Stimulated activated CD4-positive, alpha-beta T cell treated with anti-CD3 and anti-CD28 coated beads, Interleukin-1b, Interleukin-23, amount 100 ng/mL, for 1 hour (primary cell): ENCODE measurements at places on chromosomes 7 and 10.

GRCh38 chr7:52547308-52547910 is 488.0 kb upstream of the POM121L12 start:
- DNase-seq: no peak

GRCh38 chr10:130481936-130482335 is 345.7 kb downstream of the GLRX3 start:
- no peak for DNase-seq

DNA sequence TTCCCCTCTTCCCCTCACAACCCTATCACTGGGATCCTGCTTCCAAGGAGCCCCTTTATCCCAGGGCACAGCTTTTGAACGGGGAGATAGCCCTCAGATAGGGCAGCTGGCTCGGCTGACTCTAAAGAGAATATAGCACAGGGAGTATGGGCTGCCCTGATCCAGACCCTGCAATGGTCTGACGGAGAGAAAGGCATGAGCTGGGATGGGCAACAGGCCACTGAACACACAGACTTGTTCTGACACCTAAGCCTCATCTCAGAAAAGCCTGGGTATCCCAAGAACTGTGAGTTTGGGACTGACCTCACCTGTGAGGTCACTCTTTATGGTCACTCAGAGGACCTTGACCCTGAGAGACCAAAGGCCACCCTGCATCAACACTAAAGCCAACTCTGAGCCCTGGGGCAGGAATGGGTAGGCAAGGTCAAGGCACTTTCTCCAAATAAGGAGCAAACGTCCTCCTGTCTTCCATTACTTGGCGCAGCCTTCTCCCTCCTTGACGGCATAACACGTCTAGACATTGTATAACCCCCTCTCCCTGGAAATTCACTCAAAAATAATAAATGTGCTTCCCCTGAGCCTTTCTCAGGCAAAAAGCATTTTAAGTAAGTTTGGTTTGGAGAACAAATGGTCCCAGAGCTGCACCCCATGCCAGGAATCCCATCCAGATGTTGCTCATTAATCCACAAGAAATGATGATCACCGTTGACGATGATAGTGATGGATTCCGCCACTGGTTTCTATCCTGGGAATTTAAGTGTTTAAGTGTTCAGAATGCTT is 8.2 kb upstream of the LRRC18 start:
- DNase-seq: no peak

DNA sequence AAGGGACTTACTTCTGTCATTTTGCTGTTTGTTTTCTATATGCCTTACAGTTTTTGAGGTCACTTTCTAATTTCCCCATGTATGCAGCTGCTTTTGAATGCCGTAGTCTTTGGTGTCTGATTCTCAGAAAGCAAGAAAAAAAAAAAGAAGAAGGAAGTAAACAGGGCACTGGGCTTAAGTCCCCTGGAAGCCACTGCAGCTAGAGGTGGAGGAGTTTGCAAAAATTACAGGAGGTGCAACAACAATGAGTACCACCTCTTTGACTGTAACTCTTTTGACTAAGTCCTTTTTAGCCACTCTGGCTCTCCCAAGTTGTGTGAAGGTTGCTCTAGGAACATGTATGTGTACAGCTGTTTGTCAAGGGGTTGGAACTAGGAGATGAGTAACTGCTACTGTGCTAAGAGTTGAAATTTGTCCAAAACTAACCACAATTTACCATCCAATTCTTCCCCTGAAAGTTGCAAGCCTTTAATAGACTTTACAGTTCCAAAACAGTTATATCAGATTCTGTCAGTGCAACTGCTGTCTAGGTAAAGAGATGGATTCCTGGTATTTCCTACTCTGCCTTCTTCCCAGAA is 588.0 kb upstream of the LRRN3 start:
- DNase-seq: no peak

GRCh38 chr10:15027741-15028140 is 16.0 kb upstream of the OLAH start:
- DNase-seq: no peak

DNA sequence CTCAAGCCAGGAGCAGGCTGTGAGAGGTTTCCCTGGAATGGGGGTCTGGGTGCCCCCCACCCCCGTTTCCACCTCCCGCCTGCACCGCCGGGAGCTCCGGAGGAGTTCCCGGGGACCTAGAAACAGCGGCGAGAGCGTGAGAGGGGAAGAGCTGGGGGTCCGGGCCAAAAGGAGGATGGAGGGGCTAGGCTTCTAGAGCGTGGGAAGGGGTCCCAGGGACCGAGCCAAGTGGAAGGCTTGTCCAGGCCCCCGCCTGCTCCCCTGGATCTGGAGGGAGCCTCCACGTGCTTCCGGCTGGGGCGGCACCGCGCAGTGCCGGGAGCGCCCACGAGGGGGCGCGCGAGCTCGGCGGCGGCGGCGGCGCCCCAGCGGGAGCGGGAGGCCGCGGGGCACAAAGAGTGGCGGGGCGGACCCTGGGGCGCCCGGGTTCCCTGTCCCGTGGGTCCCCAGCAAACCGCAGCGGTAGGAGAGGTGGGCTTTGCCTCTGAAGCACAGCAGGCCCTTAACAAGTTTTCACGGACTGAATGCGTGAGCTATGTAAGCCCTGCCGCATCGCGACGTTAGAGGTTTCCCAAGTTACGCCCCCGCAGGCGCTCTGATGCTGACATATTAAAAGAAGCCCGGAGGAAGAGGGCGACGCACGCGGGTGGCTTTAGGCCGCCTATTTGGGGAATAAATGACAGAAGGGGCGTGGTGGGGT is 104.4 kb upstream of the LRRC4 start:
- peak; percentile 9 for DNase-seq

DNA sequence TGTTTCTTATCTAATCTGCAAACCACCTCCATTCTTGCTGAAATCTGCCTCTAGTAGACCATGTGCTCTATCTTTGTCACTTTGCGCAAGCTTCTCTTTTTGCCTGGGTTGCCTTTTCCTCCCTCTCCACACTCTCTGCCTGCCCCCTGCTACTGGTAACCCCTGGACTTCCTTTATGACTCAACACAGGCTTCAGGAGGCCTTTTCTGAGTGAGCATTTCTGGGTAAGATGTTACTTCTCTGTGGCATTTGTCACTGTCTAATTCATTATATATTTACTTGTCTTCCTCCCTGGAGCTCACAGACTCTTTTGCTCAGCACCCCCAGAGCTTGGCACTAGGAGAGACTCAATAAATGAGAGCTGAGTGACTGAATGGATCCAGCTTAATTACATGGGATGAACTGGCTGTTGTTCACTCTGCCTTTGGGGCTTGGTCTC is 8.4 kb downstream of the GOLGA7B start:
- no peak for DNase-seq

- DNase-seq: no peak
These were observed 97.0 kb upstream of the FAM20C start for GRCh38 chr7:95180-95862.

DNA sequence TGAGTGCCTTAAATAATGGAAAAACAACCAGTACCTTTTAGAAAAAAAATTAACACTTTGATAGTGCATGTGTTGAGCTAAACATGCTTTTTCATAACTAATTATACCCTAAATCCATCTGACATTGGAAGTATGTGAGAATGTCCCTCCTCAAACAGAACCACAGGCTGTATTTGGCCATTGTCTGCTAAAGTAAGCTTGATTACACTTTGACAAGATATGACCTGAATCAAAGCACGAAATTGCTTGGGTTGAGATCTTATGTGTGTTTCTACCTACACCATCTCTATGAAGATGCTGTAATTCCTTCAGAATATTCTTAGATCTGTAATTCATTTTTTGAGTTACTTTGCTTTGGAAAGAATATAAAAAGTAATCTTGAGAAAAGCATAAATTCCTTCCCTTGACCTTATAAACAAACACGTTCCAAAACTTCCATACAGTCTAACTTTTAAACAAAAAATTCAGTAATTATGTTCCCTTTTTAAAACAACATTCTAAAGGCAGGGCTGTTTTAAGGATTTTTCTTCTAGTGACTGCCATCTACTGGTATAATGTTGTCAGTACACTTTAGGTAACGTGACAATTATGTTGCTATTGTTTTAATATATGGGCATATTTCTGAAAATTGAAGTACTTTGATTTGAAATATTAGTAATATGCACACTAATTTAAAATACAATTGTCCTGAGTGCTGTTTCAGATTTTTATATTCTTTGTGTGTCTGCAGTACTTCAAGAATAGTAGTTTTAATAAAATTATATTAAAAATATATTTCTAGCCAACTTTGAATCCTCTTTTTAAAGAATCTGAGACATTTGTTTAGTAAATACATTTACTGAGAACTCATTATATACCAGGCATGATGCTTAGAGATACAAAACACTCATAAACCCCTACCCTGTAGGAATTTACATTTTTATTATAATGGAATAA is 20.9 kb downstream of the CD36 start:
- DNase-seq: no peak
